ENCODE measurements at places on chromosomes 16 and 17.

DNA sequence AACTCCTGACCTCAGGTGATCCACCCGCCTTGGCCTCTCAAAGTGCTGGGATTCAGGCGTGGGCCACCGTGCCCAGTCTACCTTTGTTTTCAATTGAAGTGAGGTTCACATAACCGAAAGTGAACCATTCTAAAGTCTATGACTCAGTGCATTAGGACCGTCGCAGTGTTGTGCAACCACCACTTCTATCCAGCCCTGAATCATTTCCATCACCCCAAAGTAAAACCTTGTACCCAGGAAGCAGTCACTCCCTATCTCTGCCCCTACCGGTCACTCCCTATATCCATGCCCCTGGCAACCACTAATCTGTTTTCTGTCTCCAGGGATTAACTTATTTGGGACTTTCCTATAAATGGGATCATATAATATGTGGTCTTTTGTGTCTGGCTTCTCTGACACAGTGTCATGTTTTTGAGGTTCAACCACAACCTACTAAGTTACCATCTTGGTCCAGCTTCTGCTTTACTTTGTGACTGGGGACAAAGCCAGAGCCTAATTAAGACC is 28.3 kb upstream of the CDC42EP4 start:
- DNase-seq = peak; percentile 98

DNA sequence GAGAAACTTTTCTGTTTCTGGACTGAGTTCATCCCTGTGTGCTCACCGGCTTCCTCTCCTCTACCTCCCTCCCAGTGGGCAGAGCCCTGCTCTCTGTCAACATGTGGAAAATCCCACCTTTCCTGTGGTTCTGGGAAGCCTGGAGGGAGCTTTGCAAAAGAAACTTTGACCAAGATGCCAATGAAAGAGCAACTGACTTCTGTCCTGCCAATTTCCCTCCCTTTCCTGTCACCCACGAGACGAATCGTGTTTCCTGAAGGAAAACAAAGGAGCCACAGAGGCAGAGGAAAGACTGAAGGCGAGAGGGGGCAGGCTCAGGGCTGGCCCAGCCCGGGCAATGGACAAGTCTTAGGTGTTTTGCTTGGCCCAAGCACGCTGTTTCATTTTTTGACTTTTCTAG is 82.8 kb downstream of the PLCG2 start:
- no peak for DNase-seq

GRCh38 chr17:66625311-66625767 is 209.6 kb upstream of the CACNG5 start:
- no peak for DNase-seq

GRCh38 chr16:12095275-12096156 is 119.0 kb downstream of the SNX29 start:
- no peak for DNase-seq

DNA sequence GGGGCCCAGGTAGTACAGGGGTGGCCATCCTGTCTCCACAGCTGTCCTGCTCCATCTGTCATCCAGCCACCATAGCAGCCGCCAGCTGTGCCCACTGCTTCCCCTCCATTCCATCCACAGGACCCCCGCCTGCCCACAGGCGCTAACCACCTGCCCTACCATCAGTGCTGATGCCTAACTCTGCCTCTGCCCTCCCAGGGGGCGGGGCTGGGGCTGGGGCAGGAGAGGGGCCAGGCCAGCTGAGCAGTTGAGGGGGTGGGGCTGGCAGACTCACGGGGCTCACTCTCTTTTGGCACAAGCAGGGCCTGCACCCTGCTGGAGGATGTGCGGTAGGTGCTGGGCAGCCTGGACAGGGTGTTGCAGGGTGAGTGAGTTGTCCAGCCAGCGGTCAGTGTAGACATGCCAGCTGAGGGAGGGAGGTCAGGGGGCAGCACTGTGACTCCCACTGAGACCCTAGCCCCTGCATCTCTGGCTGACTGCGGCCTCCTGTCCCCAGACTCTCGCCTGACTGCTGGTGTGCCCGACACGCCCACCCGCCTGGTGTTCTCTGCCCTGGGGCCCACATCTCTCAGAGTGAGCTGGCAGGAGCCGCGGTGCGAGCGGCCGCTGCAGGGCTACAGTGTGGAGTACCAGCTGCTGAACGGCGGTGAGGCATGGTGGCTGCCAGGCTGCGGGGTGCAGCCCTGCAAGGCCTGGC is 9.6 kb downstream of the GALK1 start:
- no peak for DNase-seq
